ENCODE measurements at places on chromosomes 2 and 18. TPM values are rescaled to one million over a fixed set of nuclear protein-coding genes. Genes with fewer than 3 reads are reported as not detected.

TTN gene
- 0.05 TPM for total RNA-seq

ARHGEF33 gene
- total RNA-seq: 0.16 TPM

IL36G gene
- not detected for total RNA-seq

CDH19 gene
- total RNA-seq: 0.72 TPM

ABCA12 gene
- 0.23 TPM for total RNA-seq

NAT8 gene
- total RNA-seq: not detected

TFCP2L1 gene
- 29.7 TPM for total RNA-seq

CFC1 gene
- 0.11 TPM for total RNA-seq

NUP35 gene
- total RNA-seq: 39.0 TPM

WNT6 gene
- 0.17 TPM for total RNA-seq

APCDD1 gene
- 0.06 TPM for total RNA-seq

NOSTRIN gene
- 1.2 TPM for total RNA-seq

SERTAD2 gene
- 9.8 TPM for total RNA-seq
